Activated T-cell treated with anti-CD3 and anti-CD28 coated beads for 1 hour (primary cell): ENCODE measurements at places on chromosomes 3 and 15.

- DNase-seq, result no peak
Measured at GRCh38 chr3:12454076-12454815, 30.0 kb upstream of the TSEN2 start.

- DNase-seq, result no peak
Measured at GRCh38 chr15:49734831-49735508, 114.1 kb downstream of the DTWD1 start.

DNA sequence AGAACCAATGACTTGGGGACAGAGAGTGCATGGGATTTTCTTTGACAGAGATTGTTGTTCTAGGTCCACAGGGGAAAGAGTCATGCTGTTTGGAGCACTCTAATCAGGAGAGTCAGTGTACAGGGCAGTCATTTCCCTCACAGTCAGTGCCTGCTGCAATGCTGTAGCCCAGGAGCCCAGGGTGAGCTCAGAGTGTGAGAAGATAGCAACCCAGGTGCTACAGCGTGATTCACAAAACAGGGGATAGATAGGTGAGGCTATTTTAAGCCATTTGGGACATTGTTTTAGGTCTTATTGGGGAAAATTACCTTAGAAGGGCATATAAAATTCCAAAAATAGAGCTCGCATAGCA, 37.3 kb downstream of the LNP1 start:
- DNase-seq, result no peak

DNA sequence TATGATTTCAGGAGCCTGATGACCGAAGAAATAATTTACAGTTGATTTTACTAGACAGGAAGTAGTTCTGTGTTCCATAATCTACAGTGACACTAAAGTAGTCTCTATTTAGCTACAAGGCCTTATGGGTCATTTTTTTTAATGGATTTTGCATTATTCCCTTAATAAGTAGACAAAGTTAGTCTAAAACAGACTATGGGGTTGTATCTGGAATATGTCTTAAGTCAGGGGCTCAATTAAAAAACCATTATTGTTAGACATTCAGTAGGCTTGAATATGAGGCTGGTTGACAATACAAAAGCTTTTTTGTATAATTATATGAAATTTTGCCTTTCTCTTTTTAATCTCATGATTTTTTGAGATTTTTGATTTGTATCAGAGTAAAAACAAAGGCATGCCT, 820.0 kb upstream of the SEMA6D start:
- DNase-seq, result no peak

- DNase-seq, result no peak
Measured at GRCh38 chr3:182725372-182726251, 67.7 kb upstream of the ATP11B start.

GRCh38 chr3:46314517-46314916, 39.4 kb upstream of the CCR2 start:
- no peak for DNase-seq

DNA sequence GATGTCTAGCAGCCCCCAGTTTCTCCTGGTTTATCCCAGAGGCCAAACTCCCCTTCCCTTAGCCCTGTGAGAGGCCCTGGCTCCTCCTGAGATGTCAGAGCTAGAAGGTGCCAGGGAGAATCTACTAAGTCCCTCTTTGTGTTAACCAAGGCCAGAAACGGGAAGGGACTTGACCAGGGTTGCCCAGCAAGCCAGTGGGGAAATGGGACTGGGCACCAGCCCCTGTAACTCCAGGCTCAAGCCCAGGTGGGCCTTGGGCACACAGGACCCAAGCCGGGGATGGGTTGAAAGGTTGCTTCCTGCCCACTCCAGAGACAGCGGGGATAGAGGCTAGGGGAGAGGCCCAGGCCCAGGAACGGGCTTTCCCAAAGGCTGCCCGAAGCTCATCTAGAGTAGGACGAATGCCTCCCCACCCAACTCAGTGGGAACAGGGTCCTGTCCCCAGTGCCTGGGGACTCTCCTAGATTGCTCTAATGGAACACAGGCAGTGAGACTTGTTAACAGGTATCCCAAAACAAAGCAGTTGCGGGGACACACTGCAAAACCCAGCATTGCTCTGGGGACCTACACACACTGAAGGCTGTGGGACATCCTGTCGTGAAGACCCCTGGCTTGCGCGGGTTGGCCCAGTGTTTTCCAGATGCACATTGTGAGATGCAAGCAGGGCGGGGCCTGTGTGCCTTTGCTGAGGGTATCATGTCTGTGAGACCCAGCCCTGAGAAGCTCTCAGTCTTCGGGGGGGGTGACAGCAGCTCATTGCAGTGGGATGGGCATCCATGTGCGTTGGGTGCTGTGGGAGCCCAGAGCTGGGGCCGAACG, 12.9 kb upstream of the TXNRD3 start:
- DNase-seq, result no peak

GRCh38 chr15:79673416-79674123, 223.2 kb downstream of the MTHFS start:
- no peak for DNase-seq
